ENCODE measurements at places on chromosomes 12 and 14.

- DNase-seq = no peak
These were observed 732 bp downstream of the ZNF664 start for GRCh38 chr12:123973552-123974341.

GRCh38 chr14:58794993-58795762 lies 157.4 kb downstream of the DACT1 start:
- DNase-seq = no peak

- DNase-seq = no peak
These were observed 88.3 kb upstream of the MED13L start for GRCh38 chr12:116365606-116366455.

DNA sequence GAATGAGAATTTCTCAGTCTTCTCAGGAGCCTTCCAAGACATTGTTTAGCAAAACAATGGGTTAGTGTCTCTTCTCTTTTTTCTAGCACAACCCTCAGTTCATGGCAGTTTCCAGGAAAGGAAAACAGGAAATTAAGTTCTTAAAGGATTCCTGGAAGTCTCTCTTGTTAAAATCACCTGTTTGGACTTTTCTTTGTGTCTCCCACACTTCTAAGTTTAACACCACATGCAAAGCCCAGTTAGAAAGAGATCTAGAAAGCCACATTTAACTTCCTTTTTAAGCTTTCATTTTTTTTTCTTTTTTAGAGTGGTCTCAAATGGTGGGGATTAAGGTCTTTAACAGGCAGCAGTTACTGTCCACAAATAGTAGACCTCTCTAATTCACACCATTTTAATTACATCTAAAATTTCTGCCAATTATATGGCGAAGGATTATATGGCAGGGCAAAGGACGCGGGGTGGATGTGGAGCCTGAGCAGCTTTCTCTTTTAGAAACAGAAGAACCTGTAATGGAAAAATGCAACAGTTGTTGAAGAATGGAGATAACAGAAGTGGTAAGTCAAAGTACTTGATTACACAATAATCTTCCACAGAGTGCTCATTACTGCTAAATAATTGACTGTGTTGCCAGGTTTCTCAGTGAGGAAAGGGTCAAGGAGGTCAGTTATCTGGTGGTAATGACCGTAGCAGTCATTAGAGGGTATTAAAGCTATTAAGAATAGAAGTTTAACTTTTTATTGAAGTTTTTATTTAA lies 298.6 kb downstream of the AKAP6 start:
- no peak for DNase-seq

GRCh38 chr12:92908108-92908507 lies 21.0 kb downstream of the EEA1 start:
- no peak for DNase-seq

DNA sequence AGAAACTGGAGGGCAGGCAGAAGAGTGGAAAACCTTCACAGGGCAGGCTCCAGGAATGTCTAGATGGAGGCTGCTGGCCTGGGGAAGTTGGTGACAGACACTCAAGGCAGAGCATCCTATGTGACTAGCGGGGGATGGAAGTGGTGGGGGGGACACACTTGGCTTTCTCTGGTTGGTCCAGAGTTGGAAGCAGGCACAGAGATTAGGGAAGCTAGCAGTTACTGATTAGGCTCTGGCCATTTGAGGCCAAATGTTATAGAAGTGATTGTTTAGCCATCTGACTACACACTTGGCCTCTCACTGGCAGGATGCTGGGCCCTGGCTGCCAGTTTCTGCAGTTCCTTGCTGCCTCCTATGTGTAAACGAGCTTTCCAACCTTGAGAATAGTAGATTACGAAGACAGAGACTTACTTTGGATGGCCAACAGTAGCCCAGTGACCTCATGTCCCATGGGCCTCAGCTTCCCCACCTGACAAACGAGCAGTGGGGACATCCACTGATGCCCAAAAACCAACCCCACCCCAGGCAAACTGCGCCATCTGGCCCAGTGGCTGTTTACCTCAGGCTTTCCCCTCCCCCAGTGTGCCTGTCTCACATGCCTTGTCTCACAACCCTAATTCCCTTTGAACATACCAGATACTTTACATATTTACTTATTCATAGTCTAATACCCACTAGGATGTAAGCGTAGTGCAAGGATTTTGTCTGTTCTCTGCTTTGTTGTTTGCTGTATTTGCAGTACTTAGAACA lies 102.7 kb downstream of the PAPLN start:
- DNase-seq = no peak

GRCh38 chr12:8917751-8918150 lies 3.4 kb downstream of the PHC1 start:
- DNase-seq = no peak

DNA sequence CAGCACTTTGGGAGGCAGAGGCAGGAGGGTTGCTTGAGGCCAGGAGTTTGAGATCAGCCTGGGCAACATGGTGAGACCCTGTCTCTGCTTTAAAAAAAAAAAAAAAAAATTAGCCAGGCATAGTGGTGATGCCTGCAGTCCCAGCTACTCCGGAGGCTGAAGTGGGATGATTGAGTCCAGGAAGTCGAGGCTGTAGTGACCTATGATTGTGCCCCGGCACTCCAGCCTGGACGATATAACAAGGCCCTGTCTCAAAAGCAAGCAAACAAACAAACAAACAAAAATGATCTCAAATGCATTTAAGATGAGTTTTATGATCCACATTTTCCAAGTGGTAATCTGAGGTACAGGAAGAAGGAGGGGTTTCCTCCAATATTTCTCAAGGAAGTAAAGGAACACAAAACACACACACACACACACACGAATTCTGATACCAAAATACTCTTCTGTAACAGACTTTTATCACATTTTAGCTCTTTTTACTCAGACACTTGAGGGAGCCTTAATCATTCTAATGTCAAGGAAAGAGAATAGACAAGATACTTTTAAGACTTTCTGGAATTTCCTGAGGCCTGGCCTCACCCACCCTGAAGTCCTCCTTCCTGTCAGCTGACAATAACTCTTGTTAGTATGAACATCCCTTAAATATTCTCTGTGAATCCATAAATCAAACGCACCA lies 44.4 kb upstream of the CERS5 start:
- DNase-seq = no peak

DNA sequence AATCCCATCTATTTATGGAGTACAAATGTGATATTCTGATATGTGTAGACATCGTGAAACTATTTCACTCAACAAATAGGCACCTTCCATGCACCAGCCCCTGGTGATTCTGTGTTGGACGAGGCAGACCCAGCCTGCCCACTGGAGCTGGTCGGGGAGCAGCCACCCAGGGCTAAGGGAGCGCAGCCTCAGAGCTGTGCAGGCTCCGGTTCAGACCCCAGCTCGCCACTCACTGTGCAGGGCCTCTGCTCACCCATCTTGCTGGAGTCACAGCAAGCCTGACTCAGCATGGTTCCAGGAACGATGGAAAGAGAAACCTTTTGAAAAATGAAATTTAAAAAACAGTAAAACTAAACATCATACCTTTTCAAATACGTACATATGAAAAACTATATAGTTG lies 52.3 kb upstream of the BCL11B start:
- no peak for DNase-seq

- no peak for DNase-seq
These were observed 86.2 kb upstream of the TMTC1 start for GRCh38 chr12:29869946-29870345.

- no peak for DNase-seq
These were observed 20.3 kb downstream of the KDM2B start for GRCh38 chr12:121560392-121561008.

GRCh38 chr12:121222847-121223246 lies 12.9 kb downstream of the P2RX4 start:
- no peak for DNase-seq

All from GM12864 (cell line).